ENCODE measurements at places on chromosomes 1 and 21. TPM values are rescaled to one million over a fixed set of nuclear protein-coding genes. Genes with fewer than 3 reads are reported as not detected.

SLC1A7 gene
- 1.2 TPM for total RNA-seq

HSD3B1 gene
- total RNA-seq, result not detected

FMOD gene
- total RNA-seq, result 36.6 TPM

EVA1C gene
- total RNA-seq, result 21.8 TPM

FCRL1 gene
- total RNA-seq, result 3.4 TPM
